Psoas muscle (tissue), 8 donors: ENCODE measurements at places on chromosomes 7 and 10. TPM values are rescaled to one million over a fixed set of nuclear protein-coding genes. Genes with fewer than 3 reads are reported as not detected.

Gene ATP6V0A4
- total RNA-seq, result not detected

Gene CPED1
- 13.3 TPM for total RNA-seq

Gene HTR5A
- total RNA-seq, result not detected

Gene TMEM176B
- total RNA-seq, result 4.4 TPM

Gene ACTL6B
- not detected for total RNA-seq

Gene MYO3A
- total RNA-seq, result not detected

Gene CADPS2
- total RNA-seq, result 3.6 TPM

Gene MBLAC1
- 2.6 TPM for total RNA-seq

Gene AMZ1
- not detected for total RNA-seq

Gene NUTM2D
- 2.7 TPM for total RNA-seq

Gene ZNF365
- 0.06 TPM for total RNA-seq

Gene INPP5F
- total RNA-seq, result 12.3 TPM

Gene GRK5
- total RNA-seq, result 11.5 TPM

Gene DNAJB9
- 25.5 TPM for total RNA-seq

Gene PNLIPRP3
- total RNA-seq, result not detected

Gene CLRN3
- total RNA-seq, result not detected

Gene DGKI
- 0.44 TPM for total RNA-seq

Gene AGMO
- 0.54 TPM for total RNA-seq

Gene FGF8
- total RNA-seq, result not detected

Gene CRTAC1
- 0.07 TPM for total RNA-seq

Gene CCL24
- total RNA-seq, result not detected

Gene PRR15
- total RNA-seq, result not detected

Gene NUPR2
- not detected for total RNA-seq
